ENCODE measurements at places on chromosomes 6 and 20.

- no peak for DNase-seq
Observed at GRCh38 chr20:35887393-35888064, 66.8 kb downstream of the SCAND1 start.

- DNase-seq: no peak
Observed at GRCh38 chr6:161128680-161129196, 137.2 kb downstream of the MAP3K4 start.

DNA sequence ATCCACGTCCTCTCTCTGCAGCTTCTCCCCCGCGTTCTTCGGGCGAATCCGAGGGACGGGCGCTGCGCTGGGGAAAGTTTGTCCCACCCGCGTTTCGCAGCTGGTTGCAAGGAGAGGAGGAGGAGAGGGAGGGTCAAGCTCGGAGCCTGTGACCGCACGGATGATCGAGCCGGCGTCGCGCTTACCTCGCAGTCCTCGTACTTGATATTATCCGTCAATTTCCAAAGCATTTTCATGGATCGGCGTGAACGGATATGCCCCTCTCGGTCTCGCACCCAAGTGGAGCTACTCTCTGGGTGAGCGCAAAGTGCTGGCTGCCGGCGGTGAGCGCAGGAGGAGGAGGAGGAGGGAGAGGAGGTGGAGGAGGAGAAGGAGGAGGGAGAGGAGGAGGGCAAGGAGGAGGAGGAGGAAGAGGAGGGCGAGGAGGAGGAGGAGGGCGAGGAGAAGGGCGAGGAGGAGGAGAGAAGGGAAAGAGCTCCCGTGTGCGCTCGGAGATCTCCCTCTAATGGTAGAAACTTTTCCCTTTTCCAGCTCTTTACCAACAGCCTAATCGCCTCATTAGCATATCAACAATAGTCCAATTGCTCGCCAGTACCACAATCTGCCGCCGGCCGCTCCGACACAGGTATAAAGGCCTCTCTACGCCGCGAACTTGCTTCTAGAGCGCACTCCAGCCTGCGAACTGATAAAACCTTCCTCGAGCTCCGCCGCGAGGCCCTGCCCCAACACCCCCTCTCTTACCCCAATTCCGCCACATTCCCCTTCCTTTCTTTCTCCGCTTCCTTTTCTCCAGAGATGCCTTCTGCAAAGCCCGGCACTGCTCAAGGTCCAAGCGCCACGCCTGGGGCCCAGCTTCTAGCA lies at the start of gene TFAP2A:
TSS of gene TFAP2A (minus strand) at position 319 of the 861 bp plus-strand sequence. CDS start at position 236, 83 bp downstream.
- no peak for DNase-seq

DNA sequence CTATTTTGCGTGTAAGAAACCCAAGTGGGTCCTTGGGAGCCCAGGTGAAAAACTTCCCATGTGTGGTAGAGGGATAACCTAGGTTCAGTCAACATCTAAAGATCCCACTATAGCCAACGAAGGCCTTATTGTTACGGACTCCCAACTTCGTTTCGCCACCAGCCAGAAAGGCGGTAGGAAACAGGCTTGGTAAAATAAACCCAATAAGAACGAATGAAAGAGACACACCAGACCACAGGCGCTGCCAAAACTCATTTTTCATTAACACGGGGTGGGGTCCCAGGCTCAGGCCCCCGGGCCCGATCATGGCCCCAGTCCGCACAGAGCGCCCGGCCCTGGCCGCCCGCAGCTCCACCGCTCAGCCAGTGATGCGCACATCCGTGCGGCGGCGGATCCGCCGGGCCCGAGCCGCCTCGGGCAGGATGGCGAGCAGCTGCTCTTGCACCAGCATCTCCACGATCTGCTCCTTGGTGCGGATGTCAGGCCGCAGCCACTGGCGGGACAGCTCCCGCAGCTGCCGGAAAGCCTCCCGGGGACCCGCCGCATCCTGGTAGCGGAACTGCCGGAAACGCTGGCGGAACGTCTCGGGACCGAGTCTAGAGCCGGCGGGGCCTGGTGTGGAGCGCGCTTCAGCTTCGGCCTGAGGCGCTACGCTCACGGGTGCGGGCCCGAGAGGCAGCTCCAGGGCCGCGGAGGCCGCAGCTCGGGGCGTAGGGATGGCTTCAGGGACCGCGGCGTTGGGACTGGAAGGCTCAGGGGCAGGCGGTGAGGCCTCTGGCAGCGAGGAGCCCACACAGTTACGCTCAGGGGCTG lies 709 bp downstream of the SCAND1 start:
- no peak for DNase-seq

DNA sequence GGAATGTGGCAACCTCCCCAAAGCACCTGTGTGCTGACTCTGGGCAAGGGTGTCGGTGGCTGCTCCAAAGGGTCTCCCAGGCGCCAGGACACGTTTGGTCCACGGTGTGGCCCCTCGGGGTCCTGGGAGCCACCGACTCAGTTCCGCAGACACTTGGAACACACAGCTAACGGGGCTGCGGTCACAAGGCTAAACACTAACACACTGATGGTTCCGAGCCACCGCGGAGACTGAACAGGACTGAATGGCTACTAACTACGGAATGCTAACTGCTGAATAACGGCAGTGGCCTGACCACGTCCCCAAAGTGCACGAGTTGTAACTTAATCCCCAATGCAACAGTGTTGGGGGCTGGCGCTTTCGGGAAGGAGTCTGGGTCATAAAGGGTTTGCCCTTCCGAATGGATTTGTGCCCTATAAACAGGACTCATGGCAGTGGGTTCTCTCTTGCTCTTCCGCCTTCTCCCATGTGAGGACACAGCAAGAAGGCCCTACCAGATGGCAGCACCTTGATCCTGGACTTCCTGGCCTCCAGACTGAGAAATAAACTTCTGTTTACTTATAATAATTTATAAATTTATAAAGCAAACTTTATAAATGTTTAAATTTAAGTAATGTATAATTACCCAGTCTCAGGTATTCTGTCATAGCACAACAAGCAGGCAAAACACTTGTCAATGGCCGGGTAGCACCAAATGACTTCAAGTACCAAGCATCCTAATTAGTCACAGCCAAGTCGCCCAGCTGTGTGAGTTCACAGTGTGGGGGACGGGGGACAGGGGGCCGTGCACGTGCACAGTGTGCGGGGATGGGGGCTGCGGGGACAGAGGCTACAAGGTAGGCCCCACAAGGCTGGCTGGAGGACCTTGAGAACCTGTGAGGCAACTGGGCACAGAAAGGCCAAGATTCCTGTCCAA lies 2.3 kb upstream of the EEF1A2 start:
- DNase-seq: no peak

- DNase-seq: no peak
Observed at GRCh38 chr6:31713991-31714684, 1.0 kb upstream of the LY6G6D start.

DNA sequence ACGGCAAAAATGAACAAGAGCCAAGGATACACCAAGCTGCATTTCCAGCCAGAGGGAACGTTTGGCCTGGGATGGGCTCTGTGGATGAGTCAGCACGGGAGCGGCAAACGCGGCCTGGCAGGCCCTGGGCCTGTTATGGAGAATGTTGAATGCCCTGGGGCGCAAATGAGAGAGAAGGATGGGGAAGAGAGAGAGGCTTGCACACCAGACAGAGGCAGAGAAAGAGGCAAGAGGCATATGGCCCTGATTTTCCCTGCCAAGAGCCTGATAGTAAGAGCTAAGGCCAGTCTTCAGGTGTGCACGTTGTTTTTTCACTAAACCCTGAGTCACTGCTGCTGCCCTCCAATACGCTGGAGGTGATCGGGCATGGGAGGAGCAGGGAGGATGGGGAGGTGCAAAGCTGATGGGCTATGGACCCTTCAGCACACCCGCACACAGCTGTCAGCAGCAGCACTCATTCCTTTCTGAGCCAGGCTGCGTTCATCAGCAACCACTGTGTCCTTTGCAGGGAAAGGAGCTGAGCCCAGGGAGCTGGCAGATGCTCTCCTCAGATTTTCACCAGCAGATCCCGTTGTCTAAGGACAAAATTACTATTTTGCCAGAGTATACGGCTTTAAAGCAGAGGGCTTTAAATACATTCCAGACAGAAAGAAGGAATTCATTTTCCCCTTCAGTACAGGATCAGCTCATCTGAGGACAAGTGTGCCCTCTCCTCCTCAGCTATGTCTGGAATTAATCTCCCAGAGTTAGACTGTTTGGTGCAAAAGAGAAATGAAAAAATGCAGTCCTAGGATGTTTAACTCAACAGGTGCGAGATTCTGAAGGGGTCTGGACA lies 61.7 kb upstream of the SLC22A23 start:
- peak; percentile 65 for DNase-seq

- DNase-seq: no peak
Observed at GRCh38 chr20:40638414-40638813, 50.6 kb downstream of the MAFB start.

- DNase-seq: no peak
Observed at GRCh38 chr6:51152594-51152993, 333.9 kb downstream of the TFAP2B start.

GRCh38 chr6:89485320-89485719 lies 52.4 kb downstream of the ANKRD6 start:
- no peak for DNase-seq

- DNase-seq: no peak
Observed at GRCh38 chr6:158061709-158062461, 80.2 kb downstream of the SYNJ2 start.

GRCh38 chr20:43170771-43171170 lies 18.9 kb downstream of the PTPRT start:
- DNase-seq: no peak

DNA sequence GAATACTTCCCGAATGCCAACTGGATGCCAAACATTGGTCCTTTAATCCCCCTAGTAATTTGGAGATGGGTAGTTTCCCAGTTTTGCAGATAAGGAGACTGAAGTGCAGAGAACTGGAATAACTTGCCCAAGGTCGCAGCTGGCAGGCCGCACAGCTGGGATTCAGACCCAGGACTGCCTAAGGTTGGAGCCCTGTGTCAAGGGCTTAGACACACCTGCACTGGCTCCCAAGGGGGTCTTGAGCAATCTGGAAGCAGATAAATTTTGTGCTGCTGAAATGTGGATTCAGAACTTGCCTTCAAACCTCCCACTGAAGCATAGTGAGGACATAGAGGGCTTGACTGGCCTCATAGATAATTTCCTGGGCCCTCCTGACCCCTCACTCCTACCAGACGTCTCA lies 30.5 kb downstream of the FOXP4 start:
- DNase-seq: no peak

DNA sequence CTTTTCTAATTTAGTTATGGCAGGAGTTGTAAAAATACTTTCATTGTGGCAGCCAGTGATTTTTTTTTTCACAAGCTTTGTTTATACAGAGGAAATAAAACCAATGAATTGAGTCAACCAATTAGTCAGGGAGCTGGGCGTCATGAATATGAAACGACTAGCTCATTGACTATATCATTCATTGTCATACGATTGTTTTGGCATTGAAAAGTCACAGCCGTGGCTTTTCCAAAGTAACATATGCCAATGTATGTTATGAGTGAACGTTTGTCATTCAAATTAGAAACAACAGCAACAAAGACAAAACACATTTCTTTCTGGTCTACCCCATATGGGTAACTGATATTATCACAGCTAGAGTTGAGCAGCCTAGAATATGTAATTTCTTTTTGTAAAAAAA lies 810.6 kb downstream of the EPHA7 start:
- no peak for DNase-seq

- no peak for DNase-seq
Observed at GRCh38 chr20:24131684-24132083, 143.1 kb upstream of the GGTLC1 start.

DNA sequence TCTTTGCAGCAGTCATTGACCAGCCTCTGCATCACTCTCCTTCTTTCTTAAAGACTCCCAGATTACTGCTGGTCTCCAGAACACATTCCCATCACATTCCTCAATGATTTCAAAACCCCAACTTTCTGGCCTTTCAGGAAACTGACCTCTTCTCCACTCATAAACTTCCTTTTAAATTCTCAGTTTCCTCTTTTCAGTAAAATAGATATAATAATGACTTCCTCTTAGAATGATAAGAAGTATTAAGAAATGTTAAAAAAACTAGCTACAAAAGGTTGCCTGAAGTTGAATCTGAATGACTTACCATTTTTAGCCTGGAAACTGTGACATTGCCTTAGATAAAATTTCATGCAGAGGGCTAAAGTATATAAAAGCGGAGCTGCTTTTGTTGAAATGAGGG lies 239.3 kb downstream of the OGFRL1 start:
- no peak for DNase-seq

- DNase-seq: no peak
Observed at GRCh38 chr20:35559042-35559693, 17.3 kb downstream of the ERGIC3 start.

- DNase-seq: no peak
Observed at GRCh38 chr20:45993197-45993951, 15.3 kb upstream of the MMP9 start.

- DNase-seq: no peak
Observed at GRCh38 chr20:1185316-1185741, 548 bp upstream of the TMEM74B start.

DNA sequence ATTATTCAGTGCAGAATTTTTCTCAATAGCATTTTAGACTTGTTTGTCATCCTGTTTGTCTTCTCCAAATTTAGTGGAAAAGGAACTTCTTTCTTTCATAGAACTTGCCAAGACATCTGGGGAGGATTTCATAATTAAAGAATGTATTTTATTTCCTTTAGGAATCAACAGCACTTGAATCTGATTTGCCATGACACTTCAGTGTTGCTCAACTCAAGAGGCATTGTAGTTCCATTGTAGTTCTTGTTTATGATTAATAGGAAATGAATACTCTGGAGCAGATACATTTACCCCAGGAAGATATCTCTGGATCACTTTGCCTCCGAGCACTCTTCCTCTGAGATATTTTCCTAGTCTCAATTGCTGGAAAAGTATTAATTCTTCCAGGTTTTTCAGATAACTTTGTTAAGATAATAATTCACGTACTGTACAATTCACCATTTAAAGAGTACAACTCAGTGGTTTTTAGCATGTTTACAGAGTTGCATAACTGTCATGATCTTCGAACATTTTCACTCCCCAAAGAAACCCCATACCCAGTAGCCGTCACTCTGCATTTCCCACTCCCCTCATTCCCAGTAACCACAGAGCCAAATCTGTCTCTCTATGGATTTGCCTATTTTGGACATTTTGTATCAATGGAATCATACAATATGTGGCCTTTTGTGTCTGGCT lies 29.7 kb downstream of the AKAP12 start:
- DNase-seq: peak; percentile 81

DNA sequence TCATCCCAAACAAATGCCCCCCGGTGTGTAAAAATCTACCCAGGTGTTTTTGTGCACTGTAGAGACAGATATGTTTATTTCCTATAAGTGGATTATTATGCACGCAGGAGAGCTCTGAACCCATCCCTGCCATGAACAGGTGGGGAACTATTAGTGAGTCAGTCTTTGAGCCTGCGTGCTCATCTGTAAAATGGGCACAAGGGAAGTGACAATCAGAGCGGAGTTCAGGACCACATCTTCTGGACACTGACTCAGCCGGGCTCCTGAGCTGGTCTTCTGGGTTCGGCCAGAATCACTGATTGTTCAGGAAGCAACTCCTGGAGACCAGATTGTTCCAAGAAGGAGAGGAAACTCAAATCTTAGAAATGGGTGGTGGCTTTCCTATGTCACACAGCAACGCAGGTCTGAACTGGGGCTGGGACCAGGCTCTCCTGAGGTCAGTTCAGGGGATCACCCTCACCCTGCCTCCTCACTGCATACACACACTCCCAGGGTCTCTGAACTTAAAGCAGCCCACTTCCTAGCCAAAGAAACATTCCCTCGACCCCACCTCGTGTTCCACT lies 27.3 kb upstream of the TGM2 start:
- no peak for DNase-seq

GRCh38 chr6:168121303-168121665 lies 42.3 kb upstream of the FRMD1 start:
- no peak for DNase-seq

Data from GM04503 (cell line).